ENCODE measurements at places on chromosomes 5 and 9.

DNA sequence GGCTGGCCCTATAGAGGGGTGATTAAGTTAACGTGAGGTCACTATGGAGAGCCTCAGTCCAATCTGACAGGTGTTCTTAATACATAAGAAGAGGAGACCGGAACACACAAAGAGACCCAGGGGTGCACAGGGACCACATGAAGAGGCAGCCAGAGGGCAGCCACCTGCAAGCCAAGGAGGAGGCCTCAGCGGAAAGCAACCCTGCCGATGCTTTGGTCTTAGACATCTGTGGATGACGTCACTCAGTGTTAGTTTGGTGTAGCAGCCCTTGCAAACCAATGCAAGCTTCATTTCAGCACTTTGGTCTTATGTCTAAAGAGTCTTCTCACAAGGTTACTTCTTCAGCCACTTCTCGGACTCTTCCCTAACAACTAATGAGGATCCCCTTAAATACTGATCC lies 47.6 kb upstream of the GRHPR start:
- DNase-seq = no peak

DNA sequence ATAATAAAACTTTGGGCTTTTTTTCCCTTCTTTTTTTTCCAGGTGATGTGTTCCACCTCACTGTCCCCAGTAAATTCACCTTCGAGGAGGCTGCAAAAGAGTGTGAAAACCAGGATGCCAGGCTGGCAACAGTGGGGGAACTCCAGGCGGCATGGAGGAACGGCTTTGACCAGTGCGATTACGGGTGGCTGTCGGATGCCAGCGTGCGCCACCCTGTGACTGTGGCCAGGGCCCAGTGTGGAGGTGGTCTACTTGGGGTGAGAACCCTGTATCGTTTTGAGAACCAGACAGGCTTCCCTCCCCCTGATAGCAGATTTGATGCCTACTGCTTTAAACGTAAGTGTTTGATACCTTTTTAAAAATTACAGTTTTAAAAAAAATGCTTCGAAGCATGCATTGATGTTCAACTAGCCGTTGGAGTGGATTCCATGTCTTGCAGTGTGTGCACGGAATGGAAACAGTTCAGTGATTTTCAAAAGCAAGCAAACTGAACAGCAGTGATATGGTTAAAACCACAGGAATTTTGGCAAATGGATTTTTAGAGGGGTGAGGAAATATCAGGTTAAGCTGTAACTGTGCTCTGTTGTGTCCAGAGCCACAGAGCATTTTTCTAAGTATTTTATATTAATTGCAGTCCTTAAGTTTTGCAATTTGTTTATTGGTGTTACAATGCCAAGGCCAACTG lies 40.7 kb downstream of the VCAN start:
- DNase-seq = no peak

DNA sequence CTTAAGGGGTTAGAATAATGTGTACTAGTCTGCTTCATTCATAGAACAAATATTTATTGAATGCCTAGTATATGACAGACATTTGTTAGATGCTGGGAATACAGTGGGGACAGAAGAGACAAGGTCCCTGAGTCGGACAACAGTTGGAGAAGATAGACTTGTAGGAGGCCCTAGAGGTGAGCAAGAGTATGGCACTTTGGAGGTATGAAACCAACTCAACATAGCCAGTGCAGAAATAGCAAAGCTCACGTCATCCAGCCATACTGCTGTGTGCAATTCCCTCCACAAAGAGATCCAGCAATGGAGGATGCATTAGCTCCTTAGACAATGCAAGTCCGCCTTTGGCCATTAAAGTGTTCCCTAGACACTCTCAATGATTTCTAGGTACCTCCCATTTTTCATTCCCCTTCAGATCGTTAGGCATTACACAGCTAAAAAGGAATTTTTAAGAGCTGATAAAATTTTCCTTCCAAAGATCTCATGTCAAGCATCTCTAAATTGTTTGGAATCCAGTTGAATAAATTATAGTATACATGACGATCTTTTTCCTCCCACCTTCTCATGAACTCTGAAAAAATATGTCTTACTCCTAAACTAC lies 1949.6 kb upstream of the WWC1 start:
- DNase-seq = no peak

GRCh38 chr5:143054480-143054941 lies 284.3 kb downstream of the ARHGAP26 start:
- DNase-seq = no peak

DNA sequence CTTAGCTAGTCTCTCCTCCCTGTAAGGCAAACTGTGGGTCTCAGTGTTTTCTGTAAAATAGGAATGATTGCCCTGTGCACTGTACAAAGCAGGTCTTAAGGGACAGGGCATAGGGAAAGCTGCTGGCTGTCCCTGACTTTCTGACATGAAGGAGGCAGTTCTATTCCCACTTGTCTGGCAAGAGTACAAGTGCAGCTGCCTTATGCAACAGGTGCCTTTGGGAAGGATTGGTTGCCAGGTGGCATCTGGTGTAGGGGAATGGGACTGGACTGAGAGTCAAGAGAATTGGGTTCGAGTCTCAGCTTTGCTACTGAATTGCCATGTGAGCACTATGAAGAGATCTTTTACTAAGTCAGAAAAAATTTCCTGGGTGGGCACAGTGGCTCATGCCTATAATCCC lies 10.0 kb downstream of the BSPRY start:
- no peak for DNase-seq

DNA sequence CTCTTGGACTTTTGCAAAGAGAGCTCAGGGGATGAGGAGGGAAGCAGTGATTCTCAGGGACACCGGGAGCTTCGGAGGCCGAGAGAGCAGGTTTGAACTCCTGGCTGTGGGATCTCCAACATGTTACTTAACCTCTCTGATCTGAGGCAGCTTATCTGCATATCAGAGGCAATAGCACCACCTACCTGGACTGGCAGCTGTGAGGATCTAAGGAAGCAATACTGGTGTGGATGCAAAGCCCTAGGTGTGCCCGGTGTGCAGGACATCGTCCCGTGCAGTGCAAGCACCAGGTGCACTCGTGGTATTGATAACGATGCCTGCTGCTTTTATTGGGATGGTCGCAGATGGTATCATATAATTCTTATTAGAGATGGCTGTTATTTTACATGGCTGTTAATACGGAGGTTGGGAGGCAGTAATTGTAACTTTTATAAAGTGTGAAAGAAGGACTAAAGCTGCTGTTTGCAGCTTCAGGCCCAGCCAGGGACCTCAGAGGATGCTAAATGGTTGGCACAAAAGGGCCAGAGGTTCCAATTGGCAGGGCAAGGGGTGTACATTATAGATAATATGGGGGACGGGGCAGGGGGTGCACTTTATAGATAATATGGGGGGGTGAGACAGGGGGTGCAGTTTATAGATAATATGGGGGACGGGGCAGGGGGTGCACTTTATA lies 14.9 kb downstream of the COL5A1 start:
- no peak for DNase-seq

DNA sequence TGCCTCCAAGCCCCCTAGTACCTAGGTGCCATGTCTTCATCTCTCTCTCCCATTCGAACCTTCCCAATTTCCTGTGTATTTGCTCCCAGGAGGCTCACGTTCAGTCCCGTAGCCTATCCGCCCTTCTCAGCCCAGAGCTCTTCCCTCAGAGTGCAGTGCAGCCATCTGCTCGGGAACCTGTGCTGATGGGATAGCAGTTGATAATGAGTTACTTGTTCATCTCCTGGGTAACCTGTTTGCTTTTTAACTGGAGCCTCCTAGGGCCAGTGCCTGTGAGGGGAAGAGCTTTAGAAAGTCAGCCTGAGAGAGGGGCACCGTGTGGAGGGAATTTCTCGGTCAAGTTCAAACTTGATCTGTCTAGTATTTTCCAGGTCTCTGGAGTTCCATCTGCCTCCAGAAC lies 229.8 kb upstream of the IL12B start:
- no peak for DNase-seq

GRCh38 chr5:171336521-171337209 lies 27.6 kb downstream of the TLX3 start:
- no peak for DNase-seq

DNA sequence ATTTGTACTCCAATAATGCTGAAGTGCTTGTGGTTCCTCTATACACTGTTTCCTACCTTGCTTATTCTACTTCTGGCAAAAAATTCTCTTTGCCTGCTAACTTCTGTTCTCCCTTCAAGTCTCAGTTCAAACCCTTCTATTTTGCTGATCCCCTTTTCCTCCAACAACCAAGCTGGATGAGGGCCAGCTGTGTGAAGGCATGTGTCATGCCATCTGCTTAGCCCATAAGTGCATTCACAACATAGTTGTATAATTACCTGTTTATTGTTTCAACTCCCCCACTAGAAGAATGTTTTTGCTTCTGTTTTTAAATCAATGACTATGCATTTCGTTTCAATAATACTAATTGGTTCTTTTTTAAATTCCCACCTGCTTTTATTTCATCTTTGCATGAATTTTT lies 1951.4 kb upstream of the WWC1 start:
- DNase-seq = no peak

- DNase-seq = no peak
These were observed 67.7 kb downstream of the SYK start for GRCh38 chr9:90869361-90869760.

- DNase-seq = peak; percentile 20
These were observed 31.9 kb downstream of the ANKRD33B start for GRCh38 chr5:10595672-10596309.

GRCh38 chr9:122276096-122276495 lies 11.4 kb downstream of the MRRF start:
- DNase-seq = no peak

DNA sequence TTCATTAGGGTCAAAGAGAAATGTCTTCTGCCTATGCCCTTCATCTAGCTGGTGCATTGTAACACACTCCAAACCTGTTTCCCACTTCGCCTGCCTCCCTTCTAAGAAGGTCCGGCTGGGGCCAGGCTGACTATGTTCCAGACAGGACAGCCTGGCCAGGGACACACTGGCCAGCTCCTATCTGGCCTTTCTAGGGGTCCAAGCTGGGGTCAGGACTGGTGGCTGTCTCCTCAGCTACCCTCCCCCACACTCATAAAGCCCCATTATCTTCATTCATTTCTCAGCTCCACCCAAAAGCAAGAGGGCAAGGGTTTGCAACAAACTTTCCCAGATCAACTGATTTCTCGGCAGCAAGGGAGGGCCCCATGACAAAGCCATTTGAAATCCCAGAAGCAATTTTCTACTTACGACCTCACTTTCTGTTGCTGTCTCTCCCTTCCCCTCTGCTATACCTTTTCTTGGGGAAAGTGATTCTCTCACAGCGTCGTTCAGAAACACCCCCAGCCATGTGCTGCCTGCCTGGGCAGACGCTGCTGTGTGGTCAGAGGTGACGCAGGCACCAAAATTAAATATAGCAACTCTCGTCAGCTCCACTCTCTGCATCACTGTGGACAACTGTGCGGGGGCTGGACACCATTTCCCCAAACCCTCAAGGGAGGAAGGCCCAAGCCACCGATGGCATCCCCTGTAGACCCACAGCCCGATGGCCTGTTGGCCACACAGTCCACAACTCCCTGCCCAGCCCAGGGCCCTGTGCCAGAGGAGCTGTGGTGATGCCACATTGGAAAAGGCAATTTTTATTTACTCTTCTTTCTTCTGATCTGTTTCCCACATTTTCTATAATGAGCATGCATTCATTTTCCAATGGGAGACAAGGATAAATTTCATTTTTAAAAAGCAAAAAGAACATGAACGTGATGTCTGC lies 6.1 kb downstream of the IL13 start:
- DNase-seq = no peak

GRCh38 chr5:180908998-180909731 lies 10.2 kb downstream of the BTNL8 start:
- DNase-seq = no peak

DNA sequence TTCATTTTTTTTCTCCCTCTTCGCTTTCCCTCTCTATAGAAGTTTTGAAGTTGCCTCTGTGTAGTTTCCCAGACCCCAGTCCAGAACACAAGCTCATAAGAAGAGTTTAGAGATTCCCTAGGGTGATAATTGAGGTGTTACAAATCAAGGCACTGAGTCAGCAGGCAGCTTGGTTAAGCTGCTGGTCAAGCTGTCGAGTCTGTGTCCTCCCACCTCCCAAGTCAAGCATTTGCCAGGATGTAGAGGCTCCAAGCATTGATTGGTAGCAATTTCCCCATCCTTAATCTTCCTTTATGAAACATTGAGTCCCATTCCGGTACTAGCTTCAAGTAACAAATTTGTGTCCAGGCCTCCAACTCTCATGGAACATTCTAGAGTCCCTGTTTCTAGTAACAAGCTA lies 47.5 kb upstream of the SLC1A1 start:
- DNase-seq = no peak

DNA sequence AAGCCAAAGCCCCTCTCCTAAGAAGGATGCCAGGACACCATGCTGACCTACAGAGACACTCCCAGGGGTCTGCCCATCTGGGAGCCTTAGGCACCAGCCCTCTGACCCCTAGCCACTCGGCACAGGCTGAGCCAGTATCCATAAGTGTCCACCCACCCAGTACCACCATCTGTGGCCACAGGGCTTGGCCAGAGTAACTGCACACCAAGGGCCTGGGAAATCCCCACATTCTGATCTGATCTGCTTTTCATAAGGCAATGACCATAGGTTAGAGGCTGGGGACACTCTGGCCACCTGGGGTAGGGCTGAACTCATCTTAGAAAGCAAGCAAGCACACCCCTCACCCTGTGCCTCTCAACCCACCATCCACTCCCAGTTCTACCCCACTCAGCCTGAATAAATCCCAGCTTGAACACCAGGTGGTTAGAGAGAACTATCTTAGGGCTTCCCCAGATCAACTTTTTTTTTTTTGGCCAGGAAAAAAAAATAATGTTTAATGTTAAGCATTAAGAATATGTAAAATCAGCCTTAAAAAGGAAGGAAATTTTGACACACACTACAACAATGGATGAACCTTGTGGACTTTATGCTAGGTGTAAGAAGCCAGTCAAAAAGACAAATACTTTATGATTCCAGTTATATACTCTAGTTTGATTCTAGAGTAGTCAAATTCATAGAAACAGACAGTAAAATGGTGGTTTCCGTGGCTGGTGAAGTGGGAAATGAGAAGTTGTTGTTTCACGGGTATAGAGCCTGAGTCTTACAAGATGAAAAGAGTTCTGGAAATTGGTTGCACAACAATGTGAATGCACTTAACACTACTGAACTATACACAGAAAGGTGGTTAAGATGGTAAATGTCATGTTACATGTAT lies 6.2 kb downstream of the GNPDA1 start:
- DNase-seq = no peak

GRCh38 chr5:151072630-151073025 lies 8.2 kb downstream of the TNIP1 start:
- no peak for DNase-seq

DNA sequence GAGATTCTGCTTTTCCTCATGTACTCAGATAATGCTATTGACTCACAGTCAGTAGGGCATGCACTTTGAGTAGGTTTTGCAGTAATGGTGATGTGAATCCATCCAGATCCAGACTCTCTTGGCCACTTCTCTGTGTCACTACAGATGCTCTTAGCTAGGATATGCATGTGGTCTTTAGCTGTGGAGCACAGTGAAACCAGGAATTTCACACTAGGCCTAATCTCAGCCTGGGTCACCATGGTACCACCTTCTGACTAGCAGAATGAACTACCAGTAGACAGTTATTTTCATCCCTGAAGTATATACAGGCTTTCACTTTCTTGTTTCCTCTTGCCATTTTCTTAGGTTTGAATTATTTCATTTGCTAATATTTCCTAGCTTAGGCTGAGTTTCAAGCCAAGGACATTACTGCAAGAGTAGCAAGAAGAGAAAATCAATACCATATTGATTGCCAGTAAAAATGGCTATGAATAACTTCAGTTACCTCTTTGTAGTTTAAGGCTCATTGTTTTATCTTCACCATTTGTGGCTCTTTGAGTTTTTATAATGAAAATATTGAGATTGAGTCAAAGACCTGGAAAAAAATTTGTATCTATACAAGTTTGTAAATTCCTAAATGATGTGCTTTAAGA lies 28.4 kb upstream of the CSNK1G3 start:
- DNase-seq = no peak

GRCh38 chr5:16065831-16066230 lies 113.8 kb downstream of the MARCHF11 start:
- DNase-seq = no peak

All from stimulated activated CD8-positive, alpha-beta memory T cell treated with anti-CD3 and anti-CD28 coated beads, Interleukin-2, amount 100 ng/mL, for 48 hours (primary cell).